ENCODE measurements at places on chromosomes 2 and 18.

DNA sequence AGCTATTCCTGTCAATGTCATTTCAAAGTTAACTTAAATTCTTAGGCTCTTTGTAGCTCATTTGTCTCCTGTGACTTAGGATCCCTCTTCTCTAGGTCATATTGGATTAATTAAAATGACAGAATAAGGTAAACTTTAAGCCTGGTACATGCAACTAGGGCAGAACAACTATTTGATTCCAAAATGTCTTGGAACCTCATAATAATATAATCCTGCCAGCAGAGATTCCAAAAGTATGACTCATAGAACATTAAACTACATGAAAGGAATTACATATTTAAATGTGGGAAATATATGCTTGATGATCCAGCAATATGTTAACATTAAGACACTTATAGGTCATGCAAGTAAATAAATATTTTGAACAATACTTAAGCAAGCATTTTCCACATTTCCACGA, 63.3 kb downstream of the COL3A1 start:
- DNase-seq = peak; percentile 71

DNA sequence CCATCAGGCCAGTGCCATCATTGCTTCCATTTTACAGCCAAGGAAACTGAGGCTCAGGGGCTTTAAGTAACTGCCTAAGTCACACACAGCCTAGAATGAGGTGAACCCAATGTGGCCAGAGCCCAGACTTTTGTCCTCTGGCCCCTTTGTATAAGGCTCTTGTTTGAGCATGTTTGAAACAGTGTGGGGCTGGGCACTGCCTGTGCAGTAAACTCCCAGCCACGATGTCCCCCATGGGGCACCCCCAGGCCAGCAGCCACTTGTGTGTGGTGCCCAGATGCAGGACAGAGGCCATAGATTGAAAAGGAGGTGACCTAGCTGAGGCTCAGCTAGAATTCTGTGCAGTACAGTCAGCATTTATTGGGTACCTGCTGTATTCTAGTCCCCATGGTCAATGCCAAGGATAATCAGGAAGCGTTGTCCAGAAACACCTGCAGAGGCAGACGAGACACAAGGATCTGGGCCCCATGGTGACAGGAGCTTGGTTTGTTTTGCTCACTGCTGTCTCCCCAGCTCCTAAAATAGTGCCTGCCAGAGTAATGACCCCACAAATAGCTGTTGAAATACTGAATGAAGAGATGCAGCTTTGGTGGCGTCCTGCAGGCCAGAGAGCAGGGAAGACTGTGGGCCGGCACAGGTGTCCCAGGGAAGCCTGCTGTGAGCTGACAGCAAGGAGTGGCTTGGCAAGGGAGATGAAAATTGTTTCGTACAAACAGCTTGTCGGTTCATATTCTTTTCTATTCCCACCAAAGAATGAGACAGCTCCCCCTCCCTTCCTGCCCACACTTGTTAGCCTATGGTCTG, 160.7 kb downstream of the LDLRAD4 start:
- DNase-seq = peak; percentile 50

- DNase-seq = peak; percentile 54
Observed at GRCh38 chr18:6427286-6427685, 12.6 kb upstream of the L3MBTL4 start.

GRCh38 chr18:52615943-52616342, 275.9 kb downstream of the DCC start:
- no peak for DNase-seq

DNA sequence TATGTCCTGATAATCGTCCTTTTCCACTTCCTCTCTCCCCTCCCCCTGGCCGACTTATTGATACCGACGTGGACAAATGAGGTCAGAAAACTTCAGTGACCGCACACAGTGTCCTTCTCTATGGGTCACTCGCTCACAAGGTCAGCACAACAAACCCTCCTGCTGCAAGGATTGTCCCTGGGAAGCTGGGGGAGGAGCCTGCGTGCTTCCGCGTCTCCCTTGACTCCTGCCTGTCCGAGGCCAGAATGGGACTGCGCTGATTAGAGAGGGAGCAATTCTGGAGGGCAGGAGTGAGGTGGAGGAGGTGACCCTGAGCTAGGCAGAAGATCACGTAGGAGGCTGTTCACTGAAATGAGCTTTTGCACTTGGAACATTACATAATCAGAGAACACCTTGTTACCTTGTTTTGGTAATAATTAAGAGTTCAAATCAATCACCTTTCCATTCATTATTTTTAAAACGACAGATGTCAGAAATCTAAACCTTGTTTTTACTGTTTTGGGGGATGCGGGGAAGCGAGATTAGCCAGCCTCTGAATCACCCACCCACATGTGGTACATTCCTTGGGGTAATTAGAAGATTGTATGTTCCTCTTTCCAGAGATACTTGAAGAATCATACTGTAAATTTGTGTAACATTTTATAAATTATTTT, 70.6 kb downstream of the CTAGE1 start:
- no peak for DNase-seq

- no peak for DNase-seq
Observed at GRCh38 chr18:5431836-5432575, 111.8 kb downstream of the EPB41L3 start.

- no peak for DNase-seq
Observed at GRCh38 chr2:10658041-10658913, 31.5 kb downstream of the NOL10 start.

- no peak for DNase-seq
Observed at GRCh38 chr2:10289891-10290290, 12.8 kb upstream of the HPCAL1 start.

- DNase-seq = no peak
Observed at GRCh38 chr2:25740810-25741381, 67.5 kb upstream of the DTNB start.

DNA sequence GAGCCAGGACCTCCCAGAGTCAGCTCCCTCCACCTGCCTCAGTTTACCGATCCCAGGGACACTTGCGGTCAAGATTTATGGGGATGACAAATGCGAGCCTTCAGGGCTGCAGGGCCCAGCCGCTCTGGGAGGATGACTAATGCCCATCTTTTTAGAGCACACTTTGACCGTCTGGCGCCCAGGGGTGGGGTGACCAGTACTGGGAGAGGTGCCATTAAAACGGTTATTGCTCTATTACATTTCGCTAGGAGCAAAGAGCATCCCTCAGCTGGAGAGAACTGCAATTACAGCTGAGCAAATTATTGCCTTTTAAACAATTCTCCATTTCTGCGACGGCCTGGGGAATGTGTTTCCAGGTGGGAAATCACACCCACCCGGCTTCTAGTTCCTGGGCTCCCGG, 42.6 kb upstream of the HPCAL1 start:
- no peak for DNase-seq

- DNase-seq = no peak
Observed at GRCh38 chr2:64838817-64839216, 150.4 kb upstream of the SLC1A4 start.

DNA sequence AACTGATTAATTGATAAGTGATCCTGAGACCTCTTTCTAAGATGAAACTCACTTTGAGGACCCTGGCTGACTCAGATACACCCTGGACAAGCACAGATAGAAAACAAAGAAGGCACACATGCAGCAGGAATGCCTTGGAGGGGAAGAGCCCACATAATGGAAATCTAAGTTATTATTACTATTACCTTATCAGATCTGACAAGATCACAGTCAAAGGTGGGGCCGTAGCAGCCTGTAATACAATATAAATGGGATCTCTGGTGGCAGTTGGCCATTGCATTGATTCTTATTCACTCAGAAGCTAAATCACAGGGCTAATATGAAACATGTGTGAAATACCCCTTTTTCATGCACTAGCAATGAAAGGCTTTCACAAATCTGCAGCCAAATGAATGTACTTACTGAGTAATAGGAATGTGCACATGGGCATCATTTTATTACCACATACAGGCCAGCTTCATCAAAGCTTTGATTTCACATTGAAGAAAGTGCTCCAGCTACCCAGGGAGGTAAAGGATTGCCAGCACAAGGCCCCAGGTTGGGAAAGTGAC, 84.0 kb downstream of the ZBTB7C start:
- no peak for DNase-seq

DNA sequence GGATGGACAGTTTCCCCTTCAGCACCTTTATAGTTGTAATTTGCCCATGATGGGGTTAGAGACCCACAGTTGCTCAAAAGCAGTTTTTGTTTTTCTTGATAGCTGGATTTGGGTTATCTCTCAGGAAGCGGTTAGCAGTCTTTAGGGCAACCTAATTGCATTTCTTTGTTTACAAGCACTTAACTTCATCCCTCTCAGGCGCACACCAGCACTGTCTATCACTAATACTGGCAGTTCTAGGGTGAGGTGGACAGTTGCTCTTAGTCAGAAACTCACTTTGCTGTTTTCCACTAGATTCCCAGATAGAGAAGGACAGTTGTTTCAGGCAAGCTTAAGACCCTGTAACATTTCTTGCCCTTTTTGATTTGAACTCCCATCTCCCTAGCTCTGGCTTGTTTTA, 146.0 kb downstream of the AGAP1 start:
- no peak for DNase-seq

DNA sequence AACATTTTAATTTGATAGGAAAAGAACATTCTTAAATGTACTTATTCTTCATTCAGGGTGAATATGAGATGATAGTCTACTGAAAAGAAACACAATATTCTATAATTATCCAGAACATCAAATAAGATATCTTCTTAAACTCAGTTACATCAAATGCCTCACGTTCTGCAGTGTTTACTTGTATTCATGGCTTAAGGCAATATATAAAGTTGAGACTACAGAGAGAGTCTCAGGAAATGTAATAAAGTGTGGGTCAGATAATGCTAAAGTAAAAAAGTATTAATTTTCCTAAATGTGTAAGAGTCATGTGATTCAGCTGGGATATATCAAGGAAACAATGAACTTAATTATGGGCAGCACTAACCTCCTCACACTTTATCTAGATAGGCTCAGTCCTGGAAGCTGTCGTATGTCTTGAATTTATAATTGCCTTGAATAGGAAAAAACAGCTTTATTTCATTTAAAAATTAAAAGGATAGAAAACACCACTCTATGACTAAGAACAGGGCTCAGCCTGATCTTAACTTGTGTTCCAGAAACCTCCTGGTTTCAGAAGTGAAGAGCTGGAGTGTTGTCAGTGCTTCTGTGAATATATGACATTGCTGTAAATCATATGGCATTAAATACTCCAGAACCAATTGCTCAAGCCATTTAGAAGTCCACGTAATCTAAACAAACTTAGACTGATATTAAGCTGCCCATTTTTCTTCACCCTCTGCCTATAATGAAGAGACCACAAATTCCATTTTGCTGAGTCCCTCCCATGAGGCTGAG, 240.2 kb downstream of the FSIP2 start:
- no peak for DNase-seq

GRCh38 chr18:52636536-52636935, 296.5 kb downstream of the DCC start:
- DNase-seq = no peak

DNA sequence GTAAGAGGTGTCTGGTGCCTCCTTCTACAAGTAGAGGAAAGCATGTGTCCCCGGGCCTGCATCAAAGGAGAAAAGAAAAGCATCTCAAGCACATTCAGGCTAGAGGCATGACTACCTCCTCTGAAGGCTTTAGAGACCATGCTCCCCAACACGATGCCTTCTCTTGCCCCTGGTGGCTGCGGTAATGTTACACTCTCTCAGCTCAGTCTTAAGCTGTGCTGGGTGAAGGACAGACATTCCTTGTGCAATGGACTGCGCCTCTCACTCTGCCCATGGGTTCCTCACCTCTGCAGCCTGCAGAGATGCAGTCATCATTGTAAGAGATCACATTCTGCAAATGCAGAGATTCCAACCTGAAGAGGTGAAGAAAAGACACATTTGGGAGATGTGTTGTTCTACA, 148.2 kb upstream of the HNRNPA3 start:
- no peak for DNase-seq

GRCh38 chr2:49248506-49248905, 94.2 kb upstream of the FSHR start:
- DNase-seq = peak; percentile 84

DNA sequence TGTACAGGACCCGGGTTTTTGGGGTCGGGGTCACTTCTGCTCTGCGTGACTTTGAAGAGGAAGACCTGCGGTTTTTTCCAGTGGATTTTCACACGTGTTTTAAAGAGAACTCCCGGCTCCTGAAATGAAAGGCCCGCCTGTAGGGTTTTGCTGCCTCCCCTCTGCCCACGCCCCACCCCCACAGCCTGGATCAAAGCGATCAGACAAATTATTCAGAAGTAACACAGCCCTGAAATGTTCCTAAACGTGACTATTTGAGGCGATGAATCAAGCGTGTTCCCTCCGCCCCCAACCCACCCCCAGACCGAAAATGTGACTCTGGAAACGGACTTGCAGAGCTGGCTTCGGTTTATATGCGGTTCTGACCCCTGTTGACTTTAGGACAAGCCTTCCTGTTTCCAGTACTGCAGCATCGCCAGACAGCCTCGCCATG, 28.7 kb upstream of the SMIM21 start:
- DNase-seq = peak; percentile 29

All from muscle of leg (tissue), 16 donors.